Right renal cortex interstitium (tissue), 3 donors: ENCODE measurements at places on chromosomes 7 and 10. TPM values are rescaled to one million over a fixed set of nuclear protein-coding genes. Genes with fewer than 3 reads are reported as not detected.

Gene IDE
- polyA plus RNA-seq, result 24.8 TPM

Gene RASA4B
- polyA plus RNA-seq, result 11.7 TPM

Gene PPP1R17
- polyA plus RNA-seq, result not detected

Gene RBP3
- polyA plus RNA-seq, result 0.08 TPM

GRCh38 chr10:33661580-33662336 is 327.3 kb upstream of the NRP1 start:
- no peak for DNase-seq

GRCh38 chr10:35335133-35336083 is 901 bp upstream of the CCNY start:
- DNase-seq, result no peak

- DNase-seq, result no peak
These were observed 108.3 kb downstream of the ZMIZ1 start for GRCh38 chr10:79176949-79177602.

GRCh38 chr10:16386855-16387254 is 50.0 kb upstream of the PTER start:
- DNase-seq, result no peak

GRCh38 chr7:41825927-41826480 is 123.1 kb upstream of the INHBA start:
- DNase-seq, result no peak

DNA sequence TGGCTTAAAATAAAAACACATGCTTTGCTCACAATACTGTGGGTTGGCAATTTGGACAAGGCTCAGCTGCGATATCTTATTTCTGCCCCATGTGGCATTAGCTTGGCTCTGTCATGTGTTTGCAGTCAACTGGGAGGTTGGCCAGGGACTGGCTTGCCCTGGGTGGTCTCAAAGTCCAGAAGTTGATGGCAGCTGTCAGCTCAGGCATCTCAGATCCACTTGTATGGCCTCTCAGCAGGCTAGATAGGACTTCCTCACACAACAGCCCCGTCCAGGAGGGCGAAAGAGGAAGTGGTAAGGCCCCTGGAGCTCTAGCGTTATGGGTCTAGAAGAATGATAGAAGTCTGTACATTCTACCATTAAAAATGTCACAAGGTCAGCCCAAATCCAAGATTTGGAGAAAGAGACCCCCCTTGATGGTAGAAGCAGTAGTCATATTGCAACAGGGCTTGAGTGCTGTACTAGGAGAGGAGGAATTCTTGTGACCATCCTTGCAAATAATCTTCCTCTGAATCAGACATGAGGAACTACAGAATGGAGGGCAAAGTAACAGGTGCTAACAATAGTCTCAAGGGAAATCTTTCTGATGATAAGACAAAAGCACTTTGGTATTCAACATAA is 166.2 kb downstream of the FAM107B start:
- DNase-seq, result no peak

- DNase-seq, result no peak
These were observed 83.9 kb downstream of the CXCL12 start for GRCh38 chr10:44300666-44301649.

GRCh38 chr7:154675560-154675959 is 327.4 kb downstream of the PAXIP1 start:
- DNase-seq, result no peak

- DNase-seq, result no peak
These were observed 15.8 kb upstream of the CPA1 start for GRCh38 chr7:130364451-130364850.
